ENCODE measurements at places on chromosomes 2 and 18.

DNA sequence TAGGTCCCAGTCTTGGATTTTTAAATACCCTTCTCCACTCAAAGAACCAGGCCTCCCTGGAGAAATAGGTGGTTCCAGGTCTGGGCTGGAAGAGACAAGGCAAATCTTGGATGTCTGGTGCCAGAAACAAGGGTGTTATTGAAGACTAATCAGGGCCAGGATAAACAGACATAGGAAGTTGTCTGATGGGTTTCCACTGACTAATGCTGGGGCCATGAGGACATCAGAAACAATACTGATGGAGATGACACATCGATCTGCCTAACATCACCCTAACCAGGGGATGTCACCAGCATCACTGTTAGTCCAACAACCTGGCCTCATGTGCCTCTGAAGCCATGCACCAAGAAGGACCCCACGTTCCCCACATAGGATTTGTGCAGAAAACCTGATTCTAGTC is 42.5 kb upstream of the GLI2 start:
- no peak for DNase-seq

DNA sequence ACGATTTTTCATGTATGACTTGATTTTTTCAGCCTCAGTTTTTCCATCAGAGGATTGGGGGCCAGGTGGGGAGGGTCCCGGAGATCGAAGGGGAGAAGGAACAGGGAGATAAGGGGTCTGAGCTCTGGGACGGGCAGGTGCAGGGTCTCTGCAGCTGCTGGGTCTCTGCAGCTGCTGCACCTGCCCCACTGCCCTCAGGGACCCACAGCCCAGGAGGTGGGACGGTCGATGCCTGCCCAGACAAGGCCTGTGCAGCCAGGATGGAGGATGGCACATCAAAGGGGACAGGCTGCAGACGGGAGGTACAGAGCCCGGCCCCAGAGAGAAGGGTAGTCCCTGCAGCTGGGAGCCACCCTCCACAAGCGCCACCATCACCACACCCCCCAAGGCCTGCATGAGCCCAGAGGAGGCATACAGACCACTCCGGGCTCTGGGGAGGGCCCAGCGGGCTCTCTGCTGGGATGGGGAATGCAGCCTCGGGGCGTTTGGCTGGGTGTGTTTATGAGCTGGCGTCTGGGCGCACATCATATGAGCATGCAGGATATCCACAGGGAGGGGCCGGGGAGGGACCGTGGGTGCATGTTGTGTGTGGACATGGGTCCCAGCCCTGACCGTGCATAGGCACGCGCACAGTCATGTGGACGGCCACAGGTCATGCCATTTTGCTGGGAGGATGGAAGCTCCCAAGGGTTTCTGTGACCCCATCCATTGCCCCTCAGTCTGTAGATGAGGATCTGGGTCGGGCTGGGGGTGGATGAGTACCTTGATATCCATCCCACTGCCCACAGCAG is 34.9 kb upstream of the GPC1 start:
- DNase-seq = no peak

DNA sequence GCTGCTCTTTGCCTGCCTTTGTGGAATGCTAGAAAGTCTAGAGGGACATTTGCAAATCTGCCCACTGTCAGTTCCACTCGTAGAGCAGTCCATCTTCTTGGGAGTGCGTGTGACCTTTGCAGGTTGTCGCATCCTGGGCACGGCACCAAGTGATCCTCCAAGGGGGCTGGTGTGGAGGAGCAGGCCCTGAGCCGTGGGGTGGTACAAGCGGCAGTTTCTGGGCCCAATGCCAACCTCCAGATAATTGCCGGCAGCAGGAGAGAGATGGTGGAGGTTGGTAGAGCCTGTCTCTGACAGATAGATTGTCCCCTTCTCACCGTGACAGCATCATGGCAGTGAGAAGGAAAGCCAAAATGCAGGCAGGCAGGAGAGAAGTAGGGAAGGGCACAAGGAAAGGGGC is 150.7 kb upstream of the SLC14A2 start:
- DNase-seq = peak; percentile 37

DNA sequence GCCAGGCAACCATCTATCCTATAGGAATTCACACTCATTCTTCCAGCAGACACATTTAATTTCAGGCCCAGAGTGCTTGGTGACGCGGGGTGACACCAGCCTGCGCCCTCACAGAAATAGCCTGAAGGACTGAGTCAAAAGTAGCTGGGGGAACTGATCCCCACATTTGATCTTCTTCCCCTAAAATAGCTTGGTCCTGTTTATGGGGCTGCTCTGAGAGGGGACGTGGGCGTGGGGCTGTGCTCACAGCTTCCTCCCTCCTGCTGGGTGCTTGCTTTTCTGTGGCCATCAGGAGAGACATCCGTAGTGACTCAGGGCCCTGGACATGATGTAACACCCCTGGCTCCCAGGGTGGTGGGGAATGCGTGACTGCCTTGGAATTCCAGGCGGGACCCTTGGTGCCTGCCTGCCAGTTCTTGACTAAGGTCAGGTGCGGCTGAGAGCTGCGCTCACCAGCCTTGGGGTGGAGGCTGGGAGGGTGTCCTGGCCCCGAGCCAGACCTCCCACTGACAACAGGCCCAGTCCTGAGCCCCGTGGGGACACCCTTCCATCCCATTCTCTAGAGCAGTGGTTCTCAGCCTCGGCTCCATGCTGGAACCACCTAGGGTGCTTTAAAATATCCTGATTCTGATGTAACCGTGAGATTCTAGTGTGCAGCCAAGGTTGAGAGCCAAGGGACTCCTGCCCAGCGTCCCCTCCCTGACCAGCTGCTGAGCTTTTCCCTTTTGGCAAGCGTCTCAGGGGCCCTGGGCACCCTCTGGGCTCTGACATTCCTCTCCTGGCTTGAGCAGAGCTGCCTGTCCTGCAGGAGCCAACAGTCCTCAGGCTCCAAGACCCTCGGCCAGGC is 47.4 kb upstream of the SMAD7 start:
- peak; percentile 61 for DNase-seq

DNA sequence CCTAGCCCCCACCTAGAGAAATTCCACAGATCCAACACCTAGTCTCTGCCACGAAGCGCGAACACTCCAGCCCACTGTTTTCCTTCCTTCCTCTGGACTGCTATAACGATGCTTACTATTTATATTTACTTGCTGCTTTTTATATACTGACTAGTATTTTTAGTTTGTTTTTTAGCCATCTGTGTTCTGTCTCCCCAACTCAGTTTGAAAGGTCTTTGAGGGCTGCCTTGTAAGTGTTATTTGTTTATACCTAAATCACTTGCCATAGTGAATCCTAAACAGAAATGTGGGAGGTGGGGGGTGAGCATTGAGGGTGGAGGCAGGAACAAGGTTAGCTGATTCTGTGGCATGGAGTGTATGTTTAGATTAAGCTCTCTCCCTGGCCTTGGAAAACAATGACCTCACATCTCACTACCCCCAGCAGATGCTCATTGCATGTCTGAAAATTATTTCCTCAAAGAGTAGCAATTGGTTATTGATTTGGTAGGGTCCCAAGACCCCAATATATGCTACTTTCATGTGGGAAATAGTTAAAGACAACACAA is 1.1 kb upstream of the NCKAP5 start:
- DNase-seq = no peak
